GM13977 (cell line): ENCODE measurements at places on chromosomes 6 and 20.

DNA sequence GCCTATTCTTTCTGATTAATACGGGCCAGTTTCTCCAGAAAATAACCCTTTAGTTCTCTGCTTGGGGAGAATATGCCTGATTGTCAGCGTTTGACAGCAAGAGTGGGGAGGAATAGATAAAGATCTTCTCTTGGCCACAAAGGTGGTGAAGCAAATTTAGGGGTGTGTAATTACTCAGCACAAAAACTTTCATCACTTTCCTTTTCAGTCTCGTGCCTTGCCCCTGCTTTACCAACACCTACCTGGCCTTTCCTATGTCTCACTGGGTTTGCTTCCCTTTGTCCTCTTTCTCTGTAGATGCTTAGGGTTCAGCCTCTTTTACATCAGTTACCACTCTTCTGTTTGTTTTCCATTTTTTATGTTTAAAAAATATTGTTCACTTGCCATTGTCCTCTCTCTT lies 99.2 kb downstream of the MCHR2 start:
- DNase-seq: no peak

DNA sequence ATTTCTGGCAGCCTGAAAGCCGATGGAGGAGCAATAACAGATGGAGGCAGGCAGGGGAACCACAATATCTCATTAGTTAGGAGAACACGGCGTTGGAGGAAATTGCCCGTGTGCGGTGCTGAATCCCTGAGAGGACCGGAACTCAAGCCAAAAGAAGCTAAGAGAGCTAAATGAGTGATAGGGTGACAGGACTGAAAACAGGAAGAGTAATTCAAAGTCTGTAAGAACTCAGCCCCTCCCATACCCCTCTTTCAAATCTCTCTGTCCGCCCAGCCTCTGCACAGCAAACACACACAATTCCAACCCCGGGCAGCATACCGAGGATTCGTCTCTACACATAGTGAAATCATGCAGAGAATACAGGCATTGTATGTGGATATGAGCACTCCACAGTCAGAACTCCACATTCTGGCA lies 2.6 kb upstream of the IPCEF1 start:
- no peak for DNase-seq

DNA sequence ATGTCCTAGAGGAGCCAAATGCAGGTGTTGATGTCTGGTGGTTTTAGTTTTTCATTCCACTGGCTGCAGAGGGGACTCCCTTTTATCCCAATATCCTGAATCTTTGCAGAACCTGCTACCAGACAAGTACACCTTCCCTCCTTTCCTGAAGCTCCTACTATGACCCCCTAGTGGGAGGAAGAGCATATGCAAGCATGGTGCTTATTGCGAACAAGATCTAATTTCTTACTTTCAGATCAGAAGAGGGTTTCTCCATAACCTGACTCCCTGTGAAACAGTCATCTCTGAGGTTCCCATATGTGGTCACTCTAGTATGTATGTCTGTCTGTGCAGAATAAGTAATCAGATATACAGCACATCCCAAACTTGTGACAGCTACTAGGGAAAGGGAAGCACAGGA lies 277.2 kb downstream of the ARHGAP18 start:
- DNase-seq: no peak

- DNase-seq: no peak
Measured at GRCh38 chr6:155328539-155329459, 14.5 kb upstream of the TFB1M start.

DNA sequence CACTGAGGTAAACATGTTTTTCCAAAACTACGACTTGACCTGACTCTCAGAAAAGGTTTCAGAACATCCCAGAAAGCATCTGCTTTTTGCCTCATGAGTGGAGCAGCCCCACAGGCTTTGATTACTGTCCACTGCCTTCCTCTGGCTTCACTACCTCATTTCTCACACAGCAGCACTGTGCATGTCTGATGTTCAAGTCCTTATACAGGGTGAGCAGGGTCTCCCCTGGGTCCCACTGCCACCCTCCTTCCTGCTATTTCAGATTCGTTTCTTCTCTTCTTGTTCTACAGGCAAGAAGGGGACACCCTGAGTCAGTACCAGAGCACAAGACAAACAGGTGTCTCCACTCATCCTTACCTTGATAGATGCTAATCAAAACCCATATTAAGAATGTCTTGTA lies 64.7 kb upstream of the NFATC2 start:
- DNase-seq: no peak

GRCh38 chr6:53280207-53280606 lies 68.5 kb downstream of the ELOVL5 start:
- DNase-seq: no peak

DNA sequence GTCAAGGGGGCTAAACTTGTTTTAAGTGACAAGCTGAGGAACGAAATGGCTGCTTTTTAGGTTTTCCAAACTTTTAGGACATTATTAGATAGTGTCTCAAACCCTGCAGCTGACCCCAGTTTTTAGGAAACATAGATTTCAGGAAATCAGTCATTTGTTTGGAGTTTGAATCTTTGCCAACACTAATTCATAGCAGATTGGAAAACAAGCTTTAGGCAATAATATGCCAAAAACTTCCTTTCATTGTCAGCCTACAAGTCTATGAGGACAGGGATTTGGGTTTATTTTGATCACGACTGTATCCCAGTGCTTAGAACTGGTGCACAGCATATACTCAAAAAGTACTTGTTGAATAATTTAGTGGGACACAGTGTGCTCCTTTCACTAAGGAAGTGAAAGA lies 123.2 kb downstream of the TINAG start:
- no peak for DNase-seq
